Kasumi-1 (cell line): ENCODE measurements at places on chromosomes 2 and 18.

GRCh38 chr2:16135196-16135912 lies 195.0 kb downstream of the MYCN start:
- DNase-seq, result no peak

- DNase-seq, result no peak
Observed at GRCh38 chr18:24561369-24561965, 101.0 kb downstream of the HRH4 start.

GRCh38 chr2:100818606-100819369 lies 1.2 kb upstream of the NPAS2 start:
- DNase-seq, result peak; percentile 9

- DNase-seq, result no peak
Observed at GRCh38 chr2:200341376-200341775, 34.9 kb downstream of the SPATS2L start.

DNA sequence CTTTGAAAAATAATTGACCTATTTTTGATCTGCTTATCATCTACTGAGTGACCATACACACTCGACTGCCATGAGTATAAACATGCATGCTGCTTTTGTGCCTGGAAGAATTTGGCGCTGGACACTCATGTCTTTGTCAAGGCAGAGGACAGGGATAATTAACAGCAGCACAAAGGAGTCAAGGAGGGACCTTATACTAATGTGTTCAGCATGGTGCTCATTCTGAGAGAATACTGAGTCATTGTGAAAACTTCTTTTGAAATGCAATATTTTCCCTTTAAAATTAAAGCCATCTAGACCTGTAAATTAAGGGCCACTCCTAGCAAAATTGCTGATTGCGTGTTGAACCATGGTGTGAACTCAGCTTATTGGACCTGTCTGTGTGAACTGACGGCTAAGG lies 116.3 kb downstream of the ZNF532 start:
- no peak for DNase-seq

GRCh38 chr2:15735484-15736326 lies 144.0 kb downstream of the DDX1 start:
- no peak for DNase-seq

GRCh38 chr18:79771446-79772107 lies 26.2 kb upstream of the KCNG2 start:
- DNase-seq, result no peak

DNA sequence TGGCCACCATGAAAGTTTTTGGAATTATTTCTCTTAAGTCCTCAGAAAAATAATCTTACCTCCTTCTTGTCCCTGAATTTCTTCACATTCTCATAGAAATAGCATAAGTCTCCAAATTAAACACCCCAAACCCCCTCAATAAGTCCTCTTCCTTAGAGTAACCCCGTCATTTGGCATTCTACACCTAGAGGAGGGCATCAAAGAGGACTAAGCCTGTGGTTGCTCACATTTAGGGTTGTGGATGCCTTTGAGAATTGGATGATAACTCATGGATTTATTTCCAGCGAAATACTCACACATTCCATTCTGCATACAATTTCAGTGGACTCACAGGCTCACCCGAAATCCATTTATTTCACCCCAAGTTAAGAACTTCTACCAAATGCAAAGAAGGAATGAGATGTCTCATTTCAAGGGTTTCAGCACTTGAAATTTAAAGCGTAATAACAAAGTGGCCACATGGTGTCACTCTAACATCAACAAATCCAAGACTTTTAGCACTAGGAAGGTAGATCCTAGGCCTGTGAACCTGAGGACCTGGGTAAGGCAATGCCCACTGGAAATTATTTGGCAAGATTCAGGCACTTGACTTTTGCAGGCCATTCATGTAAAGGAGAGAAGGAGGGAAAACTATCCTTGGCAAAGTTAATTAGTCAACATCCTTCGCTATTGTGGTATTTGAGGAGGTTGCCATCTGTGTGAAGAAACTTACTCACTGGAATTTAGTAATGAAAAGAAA lies 24.6 kb downstream of the DYTN start:
- peak; percentile 12 for DNase-seq

DNA sequence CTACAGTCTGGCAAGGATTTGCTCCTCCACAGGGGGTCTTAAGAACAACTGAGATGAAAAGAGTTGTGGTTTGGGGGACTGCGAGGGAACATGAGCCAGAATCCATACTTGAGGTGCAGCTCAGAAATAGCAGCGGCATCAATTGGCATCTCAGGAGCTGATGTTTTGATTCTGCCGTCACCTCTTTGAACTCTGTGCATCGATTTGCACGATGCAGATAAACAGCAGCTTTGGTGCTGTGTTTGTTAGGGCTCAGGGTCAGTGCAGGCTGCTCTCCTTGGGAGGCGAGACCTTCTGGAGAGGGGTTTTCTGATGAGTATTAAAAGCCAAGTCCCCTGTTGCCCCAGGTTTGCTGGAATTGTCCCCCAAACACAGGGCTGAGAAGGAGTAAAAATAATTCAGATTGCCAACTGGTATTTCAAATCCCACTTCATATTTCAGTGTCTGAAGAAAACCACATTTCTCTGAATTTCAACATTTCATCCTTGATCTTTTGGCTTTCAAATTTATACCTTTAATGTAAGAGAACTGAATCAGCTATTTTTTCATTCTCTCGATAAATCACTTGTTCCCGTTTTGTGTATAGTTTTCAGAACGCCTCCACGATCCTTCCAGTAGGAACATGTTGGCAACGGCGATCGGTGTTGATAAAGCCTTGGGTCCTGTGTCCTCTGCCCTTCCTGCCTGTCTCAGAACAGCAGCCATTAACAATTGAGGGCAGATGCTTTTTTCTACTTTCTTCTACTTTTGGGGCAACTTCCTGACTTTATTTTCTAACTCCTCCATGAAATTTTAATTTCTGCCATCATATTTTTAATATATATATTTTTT lies 65.0 kb downstream of the RAB31 start:
- DNase-seq, result no peak

DNA sequence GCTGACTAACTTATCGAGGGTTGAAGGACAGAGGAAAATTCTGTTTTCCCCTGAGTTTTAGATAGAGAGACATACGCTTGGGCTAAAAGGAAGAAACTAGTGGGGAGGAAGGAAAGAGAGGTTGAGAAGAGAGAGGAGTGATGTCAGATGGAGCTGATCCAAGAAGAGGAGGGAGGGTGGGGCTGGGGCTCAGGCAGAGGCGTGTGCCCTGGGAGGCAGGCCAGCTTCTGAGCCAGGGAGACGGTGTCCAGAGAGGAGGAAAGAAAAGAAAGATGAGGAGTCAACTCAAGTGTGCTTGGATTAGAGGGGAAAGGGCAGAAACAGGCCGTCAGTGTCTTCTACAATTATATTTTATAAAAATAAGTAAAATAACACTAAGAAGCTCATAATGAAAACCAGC lies 56.2 kb downstream of the EMILIN2 start:
- peak; percentile 45 for DNase-seq

GRCh38 chr2:98269830-98270229 lies 76.4 kb upstream of the CNGA3 start:
- no peak for DNase-seq

- no peak for DNase-seq
Observed at GRCh38 chr2:36753706-36754221, 57.3 kb downstream of the VIT start.

DNA sequence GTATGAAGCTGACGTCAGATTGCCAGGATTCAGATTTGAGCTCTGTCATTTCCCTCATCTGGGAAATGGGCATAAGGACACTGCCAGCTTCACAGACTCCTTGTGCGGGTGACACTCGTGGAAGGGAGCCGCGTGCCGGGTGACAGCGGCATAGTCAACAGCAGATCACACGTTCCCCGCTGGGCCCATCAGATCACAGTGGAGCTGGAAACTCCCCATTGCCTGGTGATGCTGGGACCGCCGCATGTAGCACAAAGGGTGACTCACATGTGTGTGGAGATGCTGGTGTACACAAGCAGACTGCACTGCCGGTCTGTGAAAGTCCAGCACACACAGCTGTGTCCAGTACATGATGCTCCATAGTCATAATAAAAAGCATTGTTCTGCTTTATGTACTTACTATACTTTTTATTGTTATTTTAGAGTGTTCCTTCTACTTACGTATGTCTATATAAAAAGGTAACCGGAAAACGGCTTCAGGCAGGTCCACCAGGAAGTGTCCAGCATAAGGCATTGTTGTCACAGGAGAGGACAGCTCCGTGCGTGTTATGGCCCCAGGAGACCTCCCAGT lies 31.8 kb downstream of the SALL3 start:
- DNase-seq, result no peak

DNA sequence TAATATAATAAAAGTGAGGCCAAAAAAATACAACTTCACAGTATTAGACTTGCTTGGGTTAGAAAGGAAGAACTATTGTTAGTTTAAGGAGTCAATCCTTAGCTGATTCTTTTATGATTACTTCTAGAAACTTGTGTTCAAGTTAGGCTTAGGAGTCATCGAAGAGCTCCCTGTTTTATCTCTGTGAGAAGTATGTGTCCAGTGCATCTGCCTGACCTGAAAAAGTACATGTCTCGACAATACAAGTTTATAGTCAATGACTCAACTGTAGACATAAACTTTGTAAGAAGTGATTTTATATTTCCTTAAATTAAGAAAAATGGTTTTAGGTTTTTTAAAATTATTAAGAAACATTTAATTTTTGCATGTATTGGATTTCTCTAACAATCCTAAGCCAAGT lies 571.2 kb downstream of the ZEB2 start:
- no peak for DNase-seq

- no peak for DNase-seq
Observed at GRCh38 chr18:64219517-64219916, 70.6 kb upstream of the LINC00305 start.

- DNase-seq, result no peak
Observed at GRCh38 chr2:153834662-153835061, 37.1 kb upstream of the GALNT13 start.

DNA sequence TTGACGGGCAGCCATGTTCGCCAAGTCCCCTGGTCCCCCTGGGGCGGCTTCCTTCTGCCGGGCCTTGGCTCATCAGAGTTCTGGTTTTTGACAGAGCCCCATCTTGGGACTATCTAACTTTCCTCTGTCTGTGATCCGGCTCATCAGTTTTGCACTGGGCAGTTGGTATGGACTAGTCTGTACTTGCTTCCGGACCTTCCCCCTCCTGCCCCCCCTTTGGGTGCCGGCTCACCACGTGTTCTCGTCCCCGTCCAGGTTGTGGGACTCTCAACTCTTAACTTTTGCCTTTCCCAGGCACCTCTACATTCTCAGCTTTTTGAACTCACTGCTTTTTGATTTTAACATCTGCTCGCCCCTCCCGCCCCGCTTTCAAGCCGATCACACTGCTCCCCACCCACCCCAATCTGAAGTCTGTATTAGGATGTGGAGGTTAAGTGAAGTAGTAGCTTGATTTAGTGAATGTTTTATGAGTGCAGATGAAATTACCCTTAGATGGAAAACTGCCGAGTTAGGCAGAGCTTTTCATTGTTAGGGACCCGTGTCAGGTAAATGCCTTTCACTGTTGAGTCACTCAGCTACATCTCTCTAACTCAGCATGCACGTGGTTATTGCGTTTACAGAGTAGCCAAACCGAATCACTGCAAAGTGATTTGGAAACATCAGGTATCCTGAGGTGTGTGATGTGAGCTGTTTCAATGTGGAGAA lies 874 bp downstream of the WDR43 start:
- peak; percentile 30 for DNase-seq

GRCh38 chr2:190412966-190413365 lies 4.8 kb downstream of the MFSD6 start:
- no peak for DNase-seq

DNA sequence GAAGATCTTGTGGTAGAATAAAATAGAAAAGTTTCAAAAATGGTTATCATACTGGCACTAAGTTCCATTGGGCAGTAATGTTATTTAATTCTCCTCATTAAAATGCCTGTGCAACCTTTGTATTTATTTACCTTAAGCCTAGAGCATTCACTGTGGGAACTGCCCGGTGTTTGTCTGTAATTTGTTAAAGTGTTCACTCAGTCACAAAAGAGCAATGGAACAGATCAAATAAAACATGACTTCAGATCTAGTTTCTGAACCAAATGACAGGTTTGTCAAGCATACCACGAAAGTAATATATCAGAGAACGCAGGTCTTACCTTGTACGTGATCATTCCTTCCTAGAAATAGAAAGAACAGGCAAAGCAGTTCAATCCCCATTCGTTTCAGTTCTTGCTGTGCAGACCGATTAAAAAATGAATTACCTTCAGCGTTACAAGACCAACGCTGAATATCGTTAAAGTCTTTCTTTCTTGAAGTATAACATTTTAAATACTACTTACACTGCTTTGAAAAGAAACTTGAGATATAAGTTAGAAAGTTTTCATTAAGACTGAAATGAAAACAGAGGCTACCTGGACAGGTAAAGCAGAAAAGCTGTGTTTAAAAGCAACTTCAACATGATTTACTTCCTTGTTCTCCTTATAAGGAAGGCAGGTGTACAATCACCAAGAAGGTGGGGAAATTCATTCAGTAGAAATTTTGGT lies at the start of gene ITGB6:
ITGB6 (minus strand) TSS at position 590 of the 707 bp plus-strand sequence; CDS start at position 381, 209 bp downstream.
- DNase-seq, result no peak

DNA sequence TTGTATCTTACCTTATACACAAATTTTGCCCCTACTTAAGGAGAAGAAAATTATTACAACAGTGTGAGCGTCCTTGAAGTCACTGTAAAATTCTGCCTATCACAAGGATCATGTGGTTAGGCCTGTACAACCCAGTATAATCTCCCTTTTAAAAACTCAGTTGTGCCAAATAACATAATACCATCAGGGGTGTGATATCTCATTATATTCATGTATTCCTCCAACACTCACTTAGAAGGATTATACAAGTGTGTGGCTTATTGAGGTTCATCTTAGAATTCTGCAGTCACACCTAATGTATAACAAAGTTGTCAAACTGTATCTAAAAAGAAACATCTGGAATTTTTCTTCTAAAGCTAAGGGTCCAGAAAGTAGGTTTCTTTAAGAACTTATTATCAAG lies 998.8 kb upstream of the LRRTM1 start:
- DNase-seq, result no peak

DNA sequence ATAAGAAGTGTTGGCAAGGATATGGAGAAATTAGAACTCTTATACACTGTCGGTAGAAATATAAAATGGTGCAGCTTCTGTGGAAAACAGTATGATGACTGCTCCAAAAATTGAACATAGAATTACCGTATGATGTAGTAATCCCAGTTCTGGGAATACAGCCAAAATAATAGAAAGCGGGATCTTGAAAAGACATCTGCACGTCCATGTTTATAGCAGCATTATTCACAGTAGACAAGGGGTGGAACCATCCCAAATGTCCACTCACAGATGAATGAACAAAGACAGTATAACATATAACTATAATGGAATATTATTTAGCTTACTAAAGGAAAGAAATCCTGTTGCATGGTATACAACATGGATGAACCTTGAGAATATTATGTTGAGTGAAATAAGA lies 257.7 kb downstream of the TDRD15 start:
- no peak for DNase-seq

GRCh38 chr2:173187941-173188788 lies 112.5 kb downstream of the MAP3K20 start:
- no peak for DNase-seq

DNA sequence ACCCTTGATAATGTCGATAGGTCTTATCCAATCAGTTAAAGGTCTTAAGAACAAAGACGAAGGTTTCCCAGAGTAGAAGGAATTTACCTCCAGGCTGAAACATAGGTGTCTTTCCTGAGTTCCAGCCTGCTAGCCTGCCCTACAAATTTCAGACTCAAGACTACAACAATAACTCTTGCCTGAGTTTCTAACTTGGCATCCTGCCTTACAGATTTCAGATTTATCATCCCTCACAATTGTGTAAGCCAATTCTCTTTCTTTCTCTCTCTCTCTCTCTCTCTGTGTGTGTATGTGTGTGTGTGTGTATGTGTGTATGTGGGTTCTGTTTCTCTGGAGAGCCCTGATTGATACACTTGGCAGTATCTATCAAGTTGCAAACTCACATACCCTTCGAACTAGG lies 37.2 kb upstream of the B4GALT6 start:
- no peak for DNase-seq
